ENCODE measurements at places on chromosomes 11 and 22.

DNA sequence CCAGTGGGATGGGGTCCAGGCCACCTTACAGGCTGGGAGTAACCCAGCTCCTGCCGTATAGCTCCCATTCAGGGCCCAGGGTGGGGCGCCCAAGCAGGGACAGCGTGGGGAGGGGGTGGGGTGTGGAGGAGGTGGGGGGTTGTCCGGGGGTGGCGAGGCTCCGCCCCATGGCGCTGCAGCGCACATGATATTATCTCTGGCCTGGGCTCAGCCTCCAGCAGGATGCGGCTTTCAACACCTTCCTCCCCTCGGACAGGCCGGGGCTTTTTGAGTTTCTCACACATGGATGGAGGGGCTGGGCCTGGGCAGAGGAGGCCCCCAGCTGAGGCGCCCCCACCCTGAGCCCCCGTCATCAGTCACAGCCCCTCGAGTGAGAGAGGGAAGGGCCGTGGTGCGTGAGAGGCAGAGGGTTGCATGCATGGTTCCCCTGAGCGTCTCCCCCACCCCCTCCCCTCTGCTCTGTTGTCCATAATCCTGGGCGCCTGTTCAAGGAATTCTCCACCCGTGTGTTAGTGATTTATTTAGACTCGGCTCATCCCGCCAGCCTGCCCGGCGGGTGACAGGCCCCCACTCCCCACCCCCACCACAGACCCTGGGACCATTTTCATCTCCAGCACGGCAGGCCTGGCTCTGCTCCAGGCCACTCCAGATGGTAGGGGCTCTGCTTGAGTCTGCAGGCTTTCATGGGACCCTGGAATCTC lies 44.9 kb downstream of the WNT11 start:
- no peak for DNase-seq

DNA sequence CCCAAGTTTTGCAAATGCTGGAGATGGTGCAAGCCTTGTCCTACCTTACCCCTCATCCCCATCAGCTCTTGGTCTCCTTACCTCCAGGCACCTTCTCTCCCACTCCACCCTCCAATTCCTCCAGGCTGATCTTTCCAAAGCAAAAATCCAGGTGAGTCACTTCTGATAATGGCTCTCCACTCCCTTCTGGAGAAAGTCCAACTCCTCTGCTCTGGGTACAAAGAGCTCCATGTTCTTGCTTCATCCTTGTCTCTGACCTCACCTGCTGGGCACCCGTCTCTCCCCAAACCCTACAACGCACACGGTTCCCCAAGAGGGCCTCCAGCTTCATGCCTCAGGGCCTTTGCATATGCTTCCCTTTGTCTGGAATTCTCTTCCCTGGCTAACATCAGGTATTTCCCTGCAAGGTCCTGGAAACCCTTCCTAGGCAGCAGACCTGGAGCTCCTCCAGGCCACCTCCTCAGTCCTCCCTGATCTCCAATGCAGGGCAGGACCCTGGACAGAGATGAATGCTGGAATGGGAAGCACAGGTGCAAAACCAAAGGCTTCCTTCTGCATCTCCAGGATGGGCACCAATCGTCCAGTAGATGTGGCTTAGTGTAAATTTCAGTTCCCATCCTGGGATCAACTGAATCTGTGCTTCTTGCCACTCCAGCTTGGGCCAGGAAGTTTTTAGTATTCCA lies 22.7 kb downstream of the IFT27 start:
- DNase-seq, result no peak

DNA sequence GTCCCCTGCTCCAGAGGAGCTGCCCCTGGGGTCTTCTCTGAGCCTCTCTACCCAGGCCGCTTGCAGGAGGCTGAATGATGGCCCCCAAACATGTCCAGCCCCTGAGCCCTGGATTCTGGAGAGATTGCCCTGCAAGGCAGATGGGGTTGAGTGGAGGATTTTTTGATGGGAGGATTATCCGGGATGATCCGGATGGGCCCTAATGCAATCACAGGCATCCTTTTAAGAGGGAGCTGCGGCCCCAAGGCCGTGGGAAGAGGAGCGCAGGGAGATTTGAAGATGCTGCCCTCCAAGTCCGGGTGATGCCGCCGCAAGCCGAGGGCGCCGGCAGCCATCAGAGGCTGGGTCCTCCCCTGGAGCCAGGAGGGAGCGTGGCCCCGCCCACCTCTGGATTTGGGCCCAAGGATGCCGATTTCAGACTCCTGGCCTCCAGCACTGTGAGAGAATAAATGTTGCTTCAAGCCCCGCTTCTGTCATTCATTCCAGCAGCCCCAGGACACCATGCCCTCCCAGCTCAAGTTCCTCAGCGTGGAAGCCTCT lies 66.0 kb downstream of the WNT7B start:
- no peak for DNase-seq

GRCh38 chr11:71181566-71181965 lies 70.8 kb downstream of the SHANK2 start:
- DNase-seq, result no peak

DNA sequence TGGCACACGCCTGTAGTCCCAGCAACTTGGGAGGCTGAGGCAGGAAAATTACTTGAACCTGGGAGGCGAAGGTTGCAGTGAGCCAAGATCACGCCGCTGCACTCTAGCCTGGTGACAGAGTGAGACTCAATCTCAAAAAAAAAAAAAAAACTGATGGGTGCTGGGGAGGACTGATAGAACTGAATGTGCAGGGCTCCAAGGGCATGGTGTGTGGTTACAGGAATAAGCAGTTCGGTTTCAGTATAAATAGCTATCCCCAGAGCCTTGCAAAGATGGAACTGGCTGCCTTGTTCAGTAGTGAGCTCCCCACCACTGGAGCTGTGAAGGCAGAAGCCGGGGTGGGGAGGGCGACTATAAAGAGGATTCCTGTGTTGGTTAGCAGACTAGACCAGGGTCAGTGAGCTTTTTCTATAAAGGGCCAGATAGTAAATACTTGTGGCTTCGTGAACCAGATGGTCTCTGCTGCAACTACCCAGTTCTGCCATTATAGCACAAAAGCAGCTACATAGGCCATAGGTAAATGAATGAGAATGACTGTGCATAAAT lies 5.9 kb downstream of the TOM1 start:
- DNase-seq, result no peak

GRCh38 chr22:49852898-49853894 lies at the start of gene ZBED4:
Gene ZBED4, plus strand, starts transcription at chr22:49853844. Its CDS starts 29,819 bp downstream, at chr22:49883663.
- peak; percentile 99 for DNase-seq
